ENCODE measurements at places on chromosomes 7 and 10.

DNA sequence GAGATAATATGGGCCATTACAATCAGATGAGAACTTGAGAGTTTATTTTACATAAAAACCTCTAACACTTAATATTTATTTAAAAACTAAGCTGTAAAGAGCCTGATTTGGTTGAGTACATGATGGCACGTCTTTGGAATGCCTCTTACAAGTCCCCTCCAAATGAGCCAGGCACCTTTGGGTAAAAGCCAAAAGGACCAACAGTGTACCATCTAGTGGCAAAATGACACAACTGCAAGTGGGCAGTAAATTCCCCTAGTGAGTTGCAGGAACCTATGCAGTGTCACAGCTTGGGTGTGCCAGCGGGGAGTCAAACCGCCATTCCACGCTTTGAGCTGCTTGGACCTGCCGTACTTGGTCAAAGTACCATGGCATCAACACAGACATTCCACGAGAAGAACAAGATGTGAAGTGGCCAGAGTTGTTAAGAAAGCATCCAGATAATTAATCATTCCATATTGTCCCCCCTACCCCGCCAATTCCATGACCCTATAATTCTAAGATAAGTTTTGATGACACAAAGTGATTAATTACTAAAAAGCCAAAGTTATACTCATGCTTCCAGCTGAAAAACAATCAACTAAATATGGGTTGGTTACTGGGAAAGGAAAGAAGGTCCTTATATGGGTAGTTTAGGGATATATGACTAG is 115.2 kb downstream of the SORBS1 start:
- no peak for DNase-seq

DNA sequence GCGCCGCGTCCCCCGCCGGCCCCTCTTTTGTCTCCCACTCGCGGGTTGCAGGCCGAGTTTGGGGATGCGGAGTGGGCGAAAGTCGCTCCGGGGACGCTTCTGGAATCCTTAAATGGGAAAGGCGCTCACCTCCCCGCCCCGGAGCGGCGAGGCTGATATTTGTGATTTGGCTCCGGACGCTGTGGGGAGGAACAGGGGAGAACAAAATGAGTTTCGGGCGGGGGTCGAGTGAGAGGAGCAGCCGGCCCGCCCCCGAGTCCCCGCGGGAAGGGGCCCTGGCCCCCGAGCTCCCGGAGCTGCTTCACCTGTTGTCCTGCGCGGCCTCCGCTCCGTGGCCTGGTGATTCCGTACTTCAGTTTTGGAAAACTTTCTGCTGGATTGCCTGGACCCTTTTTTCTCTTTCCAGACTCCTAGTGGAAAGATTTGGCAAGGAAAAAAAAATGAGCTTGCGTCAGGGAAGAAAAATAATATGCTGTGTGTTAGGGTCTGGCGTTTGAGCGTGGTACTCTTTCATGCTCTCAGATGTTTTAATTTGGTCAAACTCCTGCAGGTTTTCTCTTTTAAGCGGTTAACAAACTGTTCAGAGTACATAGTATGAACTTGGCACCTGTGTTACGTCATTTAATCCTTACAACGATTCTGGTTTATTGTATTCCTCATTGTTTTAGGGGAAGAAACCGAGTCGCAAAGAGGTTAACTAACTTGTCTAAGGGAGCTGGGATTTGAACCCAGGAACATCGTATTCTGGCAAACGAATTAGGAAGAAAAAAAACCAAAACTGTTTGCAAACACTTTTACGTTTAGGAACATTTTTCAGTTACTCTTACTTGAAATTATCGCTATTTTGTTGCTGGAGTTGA is 924 bp downstream of the BMPR1A start:
- DNase-seq: peak; percentile 86

DNA sequence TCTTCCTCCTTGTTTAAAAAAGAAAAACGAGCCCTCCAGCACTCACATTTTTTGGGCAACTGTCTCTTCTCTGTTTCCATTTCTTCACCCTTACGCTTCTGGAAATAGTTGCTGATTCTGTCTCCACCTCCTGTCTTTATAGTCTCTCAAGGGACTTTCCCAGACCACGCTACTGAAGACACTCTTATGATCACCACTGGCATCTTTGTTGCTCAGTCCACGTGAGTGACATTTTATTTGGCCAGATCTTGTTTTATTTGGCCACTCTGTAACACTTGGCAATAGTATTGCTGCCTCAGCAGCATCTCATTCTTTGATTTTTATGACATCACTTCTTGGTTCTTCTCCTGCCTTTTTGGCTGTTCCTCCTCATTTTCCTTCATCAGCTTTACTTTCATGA is 21.6 kb upstream of the NME8 start:
- no peak for DNase-seq

DNA sequence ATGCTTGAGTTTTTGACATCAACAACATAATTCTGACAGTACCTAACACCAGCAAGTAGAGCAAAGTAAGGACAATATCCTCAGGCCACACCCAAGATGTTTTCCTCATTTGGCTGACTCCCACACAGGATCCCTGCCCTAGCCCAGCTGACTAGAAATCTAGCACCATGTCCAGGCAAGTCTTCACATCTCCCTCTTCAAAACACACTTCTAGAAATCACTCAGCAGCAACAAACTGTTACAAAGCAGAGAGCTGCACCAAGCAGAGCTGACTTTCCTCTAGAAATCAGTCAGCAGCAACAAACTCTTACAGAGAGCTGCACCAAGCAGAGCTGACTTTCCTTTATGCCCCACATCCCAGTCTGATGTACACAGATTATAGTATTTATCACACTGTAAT is 7.7 kb downstream of the TMEM168 start:
- DNase-seq: no peak

GRCh38 chr7:3915337-3915878 is 614.4 kb downstream of the SDK1 start:
- no peak for DNase-seq

DNA sequence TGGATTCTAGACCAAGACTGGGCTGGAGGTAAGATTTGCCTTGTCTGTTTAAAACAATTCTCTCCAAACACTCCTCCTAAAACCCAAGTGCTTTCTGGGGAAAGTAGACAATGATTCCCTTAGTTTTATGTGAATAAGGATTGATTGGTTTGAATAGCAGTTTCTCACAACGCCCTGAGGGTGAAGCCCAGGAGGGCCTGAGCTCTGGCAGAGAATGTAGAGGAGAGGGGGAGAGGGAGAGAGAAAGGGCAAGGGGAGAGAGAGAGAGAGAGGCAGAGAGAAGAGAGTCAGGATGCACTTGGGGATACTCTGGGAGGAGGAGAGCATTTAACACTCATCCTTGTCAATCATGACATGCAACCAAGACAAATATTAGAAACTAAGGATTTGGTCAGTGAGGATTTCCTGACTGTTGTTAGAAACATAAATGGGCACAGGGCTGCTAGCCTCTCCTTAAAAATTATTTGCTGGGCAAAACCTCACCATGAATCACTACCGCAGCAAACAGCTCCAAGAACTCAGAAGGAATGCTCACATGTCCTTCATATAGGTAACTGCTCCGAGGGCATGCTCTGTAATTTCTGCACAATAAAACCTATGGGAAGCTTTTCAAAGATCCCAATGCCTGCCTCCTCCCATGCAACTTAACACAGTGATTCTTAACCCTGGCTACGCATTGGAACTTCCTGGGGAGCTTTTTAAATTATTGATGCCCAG is 55.2 kb upstream of the RAPGEF5 start:
- DNase-seq: no peak

DNA sequence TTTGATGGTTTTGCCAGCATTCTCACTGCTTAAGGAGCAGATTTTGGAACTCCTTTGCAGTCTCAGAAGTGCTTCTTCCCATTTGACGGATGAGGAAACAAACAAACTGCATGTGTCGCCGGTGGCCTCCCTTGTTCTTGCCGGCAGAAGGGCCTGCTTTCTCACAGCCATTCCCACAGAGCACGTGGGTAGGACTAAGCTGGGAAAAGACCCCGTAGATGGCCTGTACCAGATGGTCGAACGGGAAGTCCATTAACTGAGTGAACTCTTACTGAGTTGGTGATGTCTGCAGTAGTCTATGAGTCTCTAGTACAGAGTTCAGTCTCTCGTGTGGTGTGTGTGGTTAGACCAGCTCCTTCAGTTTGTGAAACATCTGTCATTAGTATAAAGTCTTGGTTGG is 131.9 kb downstream of the TRRAP start:
- DNase-seq: no peak

DNA sequence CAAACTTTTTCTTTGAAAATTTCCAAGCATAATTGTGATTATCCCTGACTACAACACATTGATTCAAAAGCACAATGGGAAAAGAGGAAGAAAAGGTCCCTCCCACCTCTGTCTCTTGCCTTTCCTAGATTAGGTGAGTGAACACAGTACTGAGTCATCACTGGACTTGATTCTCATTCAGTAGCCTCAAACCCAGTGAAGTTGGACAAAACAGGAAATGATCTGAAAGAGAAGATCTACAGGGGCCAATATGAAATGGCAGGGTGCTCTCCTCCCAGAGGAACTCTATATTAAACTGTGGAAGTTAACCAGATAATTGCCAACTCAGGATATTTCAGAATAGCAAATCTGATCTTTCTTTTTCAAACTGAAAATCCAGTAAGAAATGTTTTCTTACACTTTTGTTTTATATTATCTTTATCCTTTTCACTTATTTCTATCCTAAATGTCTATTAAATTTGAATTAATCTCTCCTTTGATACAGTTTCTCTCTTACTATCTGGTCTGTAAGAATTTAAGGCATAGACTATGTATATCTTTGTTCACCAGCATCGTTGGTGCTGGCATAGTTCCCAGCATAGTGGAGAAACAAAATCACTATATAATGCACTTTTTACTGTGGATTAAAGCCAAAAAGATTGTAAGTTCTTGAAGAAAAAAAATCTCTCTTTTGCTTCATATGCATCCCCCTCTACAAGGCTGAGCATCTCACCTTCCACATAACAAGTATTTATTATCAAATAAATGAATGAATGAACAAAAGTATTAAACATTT is 41.4 kb upstream of the IKZF1 start:
- DNase-seq: no peak
